ENCODE measurements at places on chromosomes 2 and 18.

- DNase-seq: no peak
Measured at GRCh38 chr18:33871363-33872025, 293.5 kb downstream of the ASXL3 start.

DNA sequence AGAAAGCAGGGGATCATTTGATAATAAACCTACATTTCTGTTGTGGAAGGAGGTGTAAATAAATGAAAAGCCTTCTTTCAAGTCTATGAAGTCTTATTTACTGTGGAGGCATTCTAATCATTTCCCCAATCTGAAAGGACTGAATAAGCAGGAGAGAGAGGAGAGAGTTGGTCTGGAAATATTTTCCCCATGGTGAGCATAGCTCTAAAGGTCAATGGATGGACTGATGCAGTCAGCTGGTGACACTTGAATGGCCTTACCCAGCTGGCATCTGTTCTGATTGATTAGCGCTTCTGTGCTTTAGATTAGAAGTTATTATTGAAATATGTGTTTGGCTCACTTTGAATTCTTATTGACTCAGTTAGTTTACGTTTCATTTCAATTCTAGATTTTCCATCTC, 122.7 kb downstream of the PARD3B start:
- DNase-seq: no peak

- DNase-seq: no peak
Measured at GRCh38 chr18:34189656-34190435, 34.9 kb downstream of the NOL4 start.

GRCh38 chr2:112151271-112151670, 13.1 kb downstream of the FBLN7 start:
- DNase-seq: no peak

DNA sequence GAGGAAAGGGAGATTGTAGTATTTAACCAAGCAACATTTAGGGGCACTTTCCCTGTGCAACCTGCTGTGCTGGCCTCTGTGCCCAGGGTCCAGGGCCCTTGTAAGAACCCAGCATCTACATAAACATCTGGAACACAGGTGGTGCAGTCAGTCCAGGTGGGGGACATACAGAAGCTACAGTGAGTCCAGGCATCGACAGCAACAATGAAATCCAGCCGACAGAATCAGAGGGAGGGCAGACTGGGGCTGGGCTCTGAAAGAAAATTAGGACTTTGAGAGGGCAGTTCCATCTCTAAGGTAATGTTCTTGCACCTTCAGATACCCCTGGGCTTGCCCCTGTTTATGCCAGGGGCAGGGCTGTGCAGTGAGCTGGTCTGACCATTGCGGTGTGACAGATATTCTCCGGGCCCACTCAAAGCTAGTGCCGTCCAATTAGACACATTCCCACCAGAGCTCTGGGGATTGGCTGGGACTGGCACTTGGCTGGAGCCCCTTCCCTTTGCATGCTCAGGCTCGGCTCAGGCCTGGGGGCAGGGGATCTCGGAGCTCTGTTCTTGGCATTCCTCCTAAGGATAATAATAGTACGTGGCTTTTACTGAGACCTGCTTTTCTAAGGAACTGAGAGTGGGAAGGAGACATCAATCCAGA, 5.4 kb downstream of the LBH start:
- DNase-seq: no peak

GRCh38 chr2:154686162-154686561, 12.3 kb upstream of the KCNJ3 start:
- DNase-seq: no peak

GRCh38 chr18:6542296-6542695, 127.6 kb upstream of the L3MBTL4 start:
- DNase-seq: no peak

DNA sequence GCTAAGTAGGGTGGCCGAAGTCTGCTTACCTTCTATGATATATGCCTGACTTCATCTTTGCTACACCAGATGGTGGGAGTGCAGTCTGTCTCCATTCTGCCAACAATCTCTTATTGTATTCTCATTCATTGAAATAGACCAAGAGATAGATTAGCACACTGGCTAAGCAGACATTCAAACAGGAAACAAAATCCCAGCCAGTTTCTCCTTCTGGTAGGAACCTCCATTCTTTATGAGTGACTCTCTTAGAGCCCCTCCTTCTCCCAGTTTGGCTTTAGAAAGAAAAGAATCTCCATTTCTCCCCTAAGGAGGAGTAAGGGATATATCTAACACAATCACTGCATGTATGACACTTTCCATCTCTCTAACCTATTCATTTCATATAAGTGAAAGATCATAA, 118.9 kb upstream of the COL5A2 start:
- no peak for DNase-seq

GRCh38 chr2:178238154-178238521, 43.8 kb downstream of the OSBPL6 start:
- no peak for DNase-seq

GRCh38 chr2:99881901-99882591, 260.3 kb downstream of the AFF3 start:
- no peak for DNase-seq

- DNase-seq: no peak
Measured at GRCh38 chr2:192250961-192251360, 56.2 kb upstream of the TMEFF2 start.

GRCh38 chr2:170886386-170886785, 42.7 kb upstream of the GORASP2 start:
- no peak for DNase-seq

- DNase-seq: peak; percentile 82
Measured at GRCh38 chr18:48022531-48023329, 92.3 kb upstream of the SMAD2 start.

DNA sequence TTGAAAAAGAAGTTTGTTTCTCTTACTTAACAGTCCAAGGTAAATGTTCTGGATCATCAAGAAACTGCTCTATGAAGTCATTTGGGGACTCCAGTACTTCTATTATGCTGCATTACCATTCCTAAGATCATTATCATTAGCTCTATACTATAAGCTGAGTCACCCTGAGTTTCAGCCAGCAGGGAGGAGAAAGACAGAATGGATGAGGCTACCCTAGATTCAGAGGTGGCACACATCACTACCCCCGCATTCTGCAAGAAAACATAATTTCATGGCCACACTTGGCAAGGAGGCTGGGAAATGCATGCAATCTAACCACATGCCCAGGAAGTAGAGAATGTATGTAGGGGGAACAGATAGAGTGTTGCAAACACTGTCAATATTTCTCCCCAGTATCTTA, 16.6 kb upstream of the LNPK start:
- no peak for DNase-seq

DNA sequence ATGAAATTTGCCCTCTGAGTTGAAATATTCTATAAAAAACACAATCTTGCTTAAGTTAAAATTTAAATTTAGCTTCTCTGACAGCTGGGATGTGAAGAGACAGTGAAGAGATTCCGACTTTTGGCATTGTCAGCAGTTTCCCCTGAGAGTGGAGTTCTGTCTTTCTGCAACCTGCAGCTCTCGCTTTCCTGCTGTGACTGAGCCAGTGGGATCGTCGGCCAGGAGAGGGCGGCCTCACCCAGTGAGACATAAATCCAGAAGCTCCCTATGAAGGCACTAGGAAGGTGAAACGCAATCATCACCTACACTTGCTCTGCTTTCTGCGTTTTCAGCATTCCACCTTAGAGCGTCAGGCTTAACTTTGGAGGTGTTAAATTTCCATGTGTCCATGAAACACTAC, 75.4 kb upstream of the HNMT start:
- peak; percentile 20 for DNase-seq

GRCh38 chr2:138564586-138565229, 63.1 kb downstream of the SPOPL start:
- DNase-seq: no peak

GRCh38 chr2:119219873-119220272, 3.8 kb upstream of the STEAP3 start:
- DNase-seq: no peak

DNA sequence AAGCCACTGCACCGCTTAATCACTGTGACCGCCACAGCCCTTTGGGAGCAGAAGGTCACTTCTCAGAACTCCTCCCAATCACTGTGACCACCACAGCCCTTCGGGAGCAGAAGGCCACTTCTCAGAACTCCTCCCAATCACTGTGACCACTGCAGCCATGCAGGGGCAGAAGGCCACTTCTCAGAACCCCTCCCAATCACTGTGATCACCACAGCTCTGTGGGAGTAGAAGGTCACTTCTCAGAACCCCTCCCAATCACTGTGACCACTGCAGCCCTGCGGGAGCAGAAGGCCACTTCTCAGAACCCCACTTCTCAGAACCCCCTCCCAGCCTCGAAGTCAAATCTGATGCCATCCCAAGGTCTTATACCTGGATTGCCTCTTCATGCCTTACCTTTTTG, 56.8 kb upstream of the DAPL1 start:
- no peak for DNase-seq

DNA sequence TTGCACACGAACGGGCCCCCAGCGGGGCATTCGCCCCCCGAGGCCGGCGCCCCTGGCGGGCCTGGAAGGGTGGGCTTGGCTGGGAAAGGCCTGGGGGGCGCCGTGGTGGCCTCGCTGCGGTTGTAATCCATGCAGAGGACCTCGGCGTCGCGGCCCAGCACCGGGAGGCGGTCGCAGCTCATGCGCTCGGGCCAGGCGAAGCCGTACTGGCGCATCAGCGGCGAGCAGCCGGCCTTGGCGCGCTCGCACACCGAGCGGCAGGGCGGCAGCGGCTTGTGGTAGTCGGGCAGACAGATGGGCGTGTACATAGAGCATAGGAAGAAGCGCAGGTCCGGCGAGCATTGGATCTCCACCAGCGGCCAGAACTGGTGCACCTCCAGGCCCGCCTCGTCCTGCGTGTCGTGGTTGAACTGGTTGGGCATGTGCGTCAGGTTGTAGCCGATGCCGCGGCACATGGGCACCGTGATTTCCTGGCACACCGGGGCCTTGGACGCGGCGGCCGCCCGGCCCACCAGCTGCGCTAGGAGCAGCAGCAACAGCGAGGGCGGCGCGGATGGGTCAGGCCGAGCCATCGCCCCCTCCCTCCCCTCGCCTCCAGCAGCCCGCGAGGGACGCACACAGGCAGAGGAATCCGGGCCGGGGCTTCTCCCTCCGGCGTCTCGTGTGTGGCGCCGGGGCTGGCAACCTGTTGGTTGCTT, 1.4 kb downstream of the FZD5 start:
- DNase-seq: no peak

DNA sequence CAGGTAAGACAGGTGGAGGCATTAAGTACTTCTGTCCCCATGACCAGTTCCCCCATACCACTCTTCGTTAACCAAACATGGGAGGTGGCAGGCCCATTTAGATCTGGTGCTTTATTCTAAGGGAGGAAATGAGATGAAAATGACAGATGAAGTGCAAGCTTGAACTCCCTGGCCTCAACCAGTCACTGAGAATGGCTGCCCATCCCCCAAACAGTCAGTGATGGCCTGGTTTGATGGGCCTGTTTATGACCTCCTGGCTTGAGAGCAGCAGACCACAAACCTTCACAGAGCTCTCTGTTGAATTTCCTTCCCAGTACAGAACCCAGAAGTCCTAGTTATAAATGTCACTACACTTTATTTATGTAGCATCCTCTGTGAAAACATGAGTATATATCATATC, 31.1 kb downstream of the EPAS1 start:
- no peak for DNase-seq

- no peak for DNase-seq
Measured at GRCh38 chr18:10497206-10497749, 28.5 kb upstream of the NAPG start.

DNA sequence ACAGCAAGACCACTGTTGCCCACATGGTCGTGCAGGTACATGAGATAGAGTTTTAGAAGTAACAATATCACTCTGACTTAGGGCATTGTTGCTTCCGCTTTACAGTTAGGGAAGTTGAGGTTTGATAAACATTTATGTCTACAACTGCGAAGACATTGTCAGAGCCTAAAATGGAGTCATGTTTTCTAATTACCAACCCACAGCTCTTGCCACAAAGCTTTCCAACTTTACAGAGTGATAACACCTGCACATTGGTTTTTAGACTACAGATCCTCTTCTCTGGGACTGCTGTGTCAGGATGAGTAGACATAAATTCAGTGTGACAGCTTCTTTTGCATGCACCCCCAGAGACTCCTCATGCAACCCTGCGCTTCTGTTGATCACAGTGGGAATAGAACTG, 119.0 kb downstream of the FEZ2 start:
- DNase-seq: no peak

DNA sequence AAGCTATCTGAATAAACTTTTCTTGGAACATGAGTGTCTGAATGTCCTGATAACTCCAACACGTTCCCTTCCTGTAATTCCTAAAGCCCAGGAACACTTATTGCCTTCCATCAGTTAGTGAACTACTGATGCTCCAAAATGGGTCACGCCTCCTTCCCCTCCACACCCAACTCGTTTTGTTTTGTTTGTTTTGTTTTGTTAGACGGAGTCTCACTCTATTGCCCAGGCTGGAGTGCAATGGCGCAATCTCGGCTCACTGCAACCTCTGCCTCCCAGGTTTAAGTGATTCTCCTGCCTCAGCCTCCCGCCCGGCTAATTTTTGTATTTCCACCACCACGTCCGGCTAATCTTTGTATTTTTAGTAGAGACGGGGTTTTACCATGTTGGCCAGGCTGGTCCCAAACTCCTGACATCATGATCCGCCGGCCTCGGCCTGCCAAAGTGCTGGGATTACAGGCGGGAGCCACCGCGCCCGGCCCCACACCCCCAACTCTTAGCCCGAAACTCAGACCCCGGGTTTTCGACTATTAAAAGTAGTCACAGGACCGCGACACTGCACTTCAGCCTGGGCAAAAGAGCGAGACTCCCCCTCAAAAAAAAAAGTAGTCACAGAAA, 774 bp downstream of the IER3IP1 start:
- no peak for DNase-seq

- no peak for DNase-seq
Measured at GRCh38 chr2:192948316-192948715, 753.6 kb upstream of the TMEFF2 start.

- DNase-seq: no peak
Measured at GRCh38 chr2:212124598-212124997, 414.0 kb downstream of the ERBB4 start.

- DNase-seq: no peak
Measured at GRCh38 chr2:37679072-37679695, 7.7 kb upstream of the CDC42EP3 start.

GRCh38 chr2:75222527-75222926, 23.2 kb upstream of the TACR1 start:
- DNase-seq: no peak

GRCh38 chr2:73414696-73415095, 29.1 kb downstream of the ALMS1 start:
- no peak for DNase-seq

GRCh38 chr2:74076074-74076470, 71.6 kb downstream of the BOLA3 start:
- DNase-seq: no peak

Measured in NCI-H1436 (cell line).